ENCODE measurements at places on chromosomes 16 and 17.

GRCh38 chr17:33218698-33219601, 74.1 kb downstream of the ASIC2 start:
- DNase-seq = no peak

GRCh38 chr17:69388822-69389442, 25.6 kb upstream of the MAP2K6 start:
- no peak for DNase-seq

GRCh38 chr16:86848821-86849220, 270.5 kb downstream of the FOXL1 start:
- DNase-seq = no peak

GRCh38 chr17:79619196-79619595, 8.3 kb upstream of the RBFOX3 start:
- DNase-seq = no peak

- DNase-seq = no peak
These were observed 75.8 kb downstream of the ADAMTS18 start for GRCh38 chr16:77359065-77359502.

DNA sequence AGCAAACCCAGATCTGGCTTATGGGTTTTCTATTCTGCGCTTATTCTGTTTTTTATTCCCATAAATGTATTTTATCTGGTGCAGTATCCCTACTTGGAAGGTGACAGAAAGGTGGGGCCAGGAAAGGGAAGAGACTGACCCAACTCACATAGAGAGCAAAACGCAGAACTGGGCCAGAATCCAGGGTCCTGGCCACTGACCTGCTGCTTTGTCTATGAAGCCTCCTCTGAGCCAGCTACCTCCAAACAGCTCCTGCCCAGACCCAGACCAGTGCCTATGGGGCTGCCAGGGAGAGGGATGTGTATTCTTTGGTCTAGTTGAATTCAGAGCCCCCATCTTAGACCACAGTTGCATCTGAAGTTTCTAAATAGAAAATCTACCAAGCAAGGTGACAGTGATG, 36.4 kb upstream of the CES5A start:
- no peak for DNase-seq

DNA sequence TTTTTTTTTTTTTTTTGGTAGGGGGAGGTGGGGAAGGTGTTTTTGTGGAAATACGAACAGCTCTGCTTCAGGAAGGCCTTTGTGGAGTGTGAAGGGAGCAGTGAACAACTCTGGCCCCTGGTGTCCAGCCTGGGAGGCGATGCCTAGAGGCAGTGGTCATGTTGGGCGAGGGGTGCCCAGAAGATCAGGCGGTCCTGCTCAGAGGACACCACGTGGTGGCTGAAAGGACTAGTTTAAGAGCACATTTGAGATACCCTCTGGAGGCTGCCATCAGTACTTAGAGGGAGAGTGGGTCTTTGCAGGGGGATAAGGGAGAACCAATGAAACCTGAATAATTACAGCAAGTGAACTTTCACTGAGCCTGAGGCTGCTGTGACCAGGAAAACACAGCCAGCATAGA, 40.1 kb upstream of the RHOT1 start:
- DNase-seq = no peak

DNA sequence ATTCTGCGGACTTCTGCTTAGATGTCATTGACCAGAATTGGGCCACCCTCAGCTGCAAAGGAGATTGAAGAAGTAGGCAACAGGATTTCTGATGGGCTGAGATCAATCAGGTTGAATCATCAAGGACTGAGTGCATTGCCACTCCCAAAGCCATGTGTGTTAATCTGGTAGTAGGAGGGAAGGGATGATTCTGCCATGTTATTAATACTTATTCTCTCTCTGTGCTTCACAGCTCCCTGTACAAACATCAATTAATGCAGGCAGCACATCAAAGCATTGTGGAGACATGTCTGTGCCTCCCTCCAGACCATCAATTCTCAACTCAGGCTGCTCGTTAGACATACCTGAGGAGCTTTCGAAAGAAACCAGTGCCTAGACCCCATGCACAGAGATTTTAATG, 11.6 kb downstream of the LRRC3C start:
- DNase-seq = no peak

DNA sequence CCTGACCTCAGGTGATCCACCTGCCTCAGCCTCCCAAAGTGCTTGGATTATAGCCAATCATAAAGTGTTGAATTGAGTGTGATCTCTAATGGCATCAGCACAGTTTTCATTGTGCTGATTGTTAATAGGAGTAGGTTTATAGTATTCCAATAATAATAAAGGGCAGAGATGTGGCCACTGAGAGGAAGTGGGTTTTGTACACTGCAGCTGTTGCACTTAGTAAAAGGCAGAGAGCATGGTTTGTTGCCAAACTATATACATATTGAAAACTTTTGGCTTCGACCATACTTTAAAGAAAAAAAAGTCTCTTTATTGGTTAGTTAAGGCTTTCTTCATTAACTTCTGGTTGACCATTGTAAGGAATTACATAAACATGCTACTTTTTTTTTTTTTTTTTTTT, 185.9 kb downstream of the CDK5R1 start:
- no peak for DNase-seq

DNA sequence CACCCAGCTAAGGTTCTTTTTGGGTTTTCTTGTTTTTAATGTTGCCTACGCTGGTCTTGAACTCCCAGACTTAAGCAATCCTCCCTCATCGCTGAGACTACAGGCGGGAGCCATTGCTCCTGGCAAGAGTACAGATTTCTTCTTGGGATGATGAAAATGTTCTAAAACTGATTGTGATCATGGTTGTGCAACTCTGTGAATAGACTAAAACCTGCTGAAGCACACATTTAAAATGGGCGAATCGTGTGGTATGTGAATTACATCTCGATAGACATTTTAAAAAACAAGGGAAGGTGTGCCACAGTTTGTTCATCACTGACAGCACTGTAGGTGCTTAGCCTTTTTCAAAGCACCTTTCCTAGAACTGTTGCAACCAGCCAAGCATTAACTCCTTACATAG, 48.8 kb upstream of the CDH3 start:
- DNase-seq = no peak

DNA sequence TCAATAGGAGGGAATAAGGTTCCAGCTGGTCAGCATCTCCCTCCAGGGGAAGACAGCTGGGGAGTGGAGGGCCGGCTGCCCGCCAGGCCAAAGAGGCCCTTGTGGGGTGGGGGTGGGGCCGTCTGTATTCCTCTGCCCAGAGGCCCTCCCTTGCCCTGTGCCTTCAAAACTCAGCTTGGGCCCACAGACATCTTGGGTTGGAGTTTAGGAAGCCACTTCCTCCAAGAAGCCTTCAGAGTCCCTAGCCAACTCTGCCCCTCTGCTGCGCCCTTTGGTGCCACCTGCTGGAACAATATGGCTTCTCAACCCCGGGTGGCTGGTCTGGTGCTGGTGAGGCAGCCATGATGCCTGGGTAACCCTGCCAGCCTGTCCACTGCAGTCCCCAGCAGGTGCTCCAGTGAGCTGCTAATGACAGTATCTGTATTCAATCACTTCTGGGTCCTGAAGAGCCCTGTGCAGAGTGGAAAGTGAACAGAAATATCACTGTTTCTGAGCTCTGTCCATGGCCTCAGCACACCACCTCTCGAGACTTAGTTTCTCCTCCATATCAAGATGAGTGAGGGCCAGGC, 16.7 kb downstream of the HSD11B2 start:
- DNase-seq = peak; percentile 81

- no peak for DNase-seq
These were observed 8.8 kb downstream of the ANKRD40CL start for GRCh38 chr17:50758524-50758923.

GRCh38 chr16:26840691-26841090, 226.0 kb upstream of the C16orf82 start:
- no peak for DNase-seq

GRCh38 chr17:18859256-18859655, 1.3 kb downstream of the PRPSAP2 start:
- DNase-seq = peak; percentile 26

DNA sequence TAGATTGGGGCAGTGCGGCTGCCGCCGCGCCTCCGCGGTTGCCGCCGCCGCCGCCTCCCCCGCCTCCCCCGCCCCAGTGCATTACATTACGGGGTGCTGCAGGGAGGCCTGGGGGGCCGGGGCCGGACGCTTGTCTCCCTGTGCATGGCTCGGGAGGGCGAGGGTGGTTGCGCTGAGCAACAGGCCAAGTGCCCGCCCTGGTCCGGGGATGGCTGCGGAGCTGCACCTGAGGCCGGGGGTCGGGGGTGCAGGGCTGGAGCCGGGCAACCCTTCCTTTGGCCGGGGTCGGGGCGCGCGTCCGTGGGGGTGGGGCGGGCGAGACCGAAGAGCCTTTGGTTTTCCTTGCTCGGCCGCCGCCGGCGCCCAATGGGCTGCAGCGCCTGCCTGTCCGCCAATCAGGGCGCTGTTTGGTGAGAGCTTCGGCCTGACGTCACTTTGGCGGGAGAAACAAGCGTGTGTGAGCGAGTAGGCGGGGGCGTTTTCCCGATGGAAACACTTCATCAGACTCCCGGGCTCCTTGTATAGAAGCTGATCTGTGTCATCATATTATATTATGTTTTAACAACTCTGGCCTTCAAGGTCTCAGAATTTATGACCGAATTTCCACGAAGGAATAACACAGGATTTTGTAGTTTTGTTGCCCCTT, 941 bp upstream of the FBXL20 start:
- peak; percentile 98 for DNase-seq

DNA sequence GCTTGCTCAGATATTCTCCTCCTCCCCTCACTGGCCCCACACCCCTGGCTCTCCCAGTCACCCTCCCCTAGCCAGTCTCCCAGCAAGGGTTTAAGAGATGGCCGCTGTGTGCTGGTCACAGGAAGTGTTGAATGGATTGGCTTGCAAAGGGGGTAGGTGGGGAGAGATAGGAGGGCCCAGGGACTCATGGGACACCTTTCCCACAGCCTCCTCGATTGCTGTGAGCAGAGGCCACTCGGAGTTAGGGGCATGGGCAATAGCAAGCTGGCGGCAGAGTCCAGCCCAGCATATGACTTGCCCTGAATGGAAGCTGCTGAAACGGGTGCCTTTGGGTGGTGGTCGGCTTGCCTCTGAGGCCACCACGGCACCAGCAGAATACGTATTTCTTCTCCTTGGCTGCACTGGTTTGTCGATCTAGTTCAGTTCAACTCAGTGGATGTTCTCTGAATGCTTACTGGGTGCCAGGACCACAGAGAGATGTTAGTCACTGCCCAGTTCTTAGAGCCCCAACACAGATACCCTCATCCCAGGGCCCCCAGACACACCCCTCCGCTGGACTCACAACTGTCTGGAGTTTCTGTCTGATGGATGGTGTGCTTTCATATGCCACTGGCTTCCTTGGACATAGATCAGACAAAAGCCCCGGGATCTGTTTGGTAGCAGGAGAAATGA, 6.0 kb downstream of the WFIKKN2 start:
- no peak for DNase-seq

DNA sequence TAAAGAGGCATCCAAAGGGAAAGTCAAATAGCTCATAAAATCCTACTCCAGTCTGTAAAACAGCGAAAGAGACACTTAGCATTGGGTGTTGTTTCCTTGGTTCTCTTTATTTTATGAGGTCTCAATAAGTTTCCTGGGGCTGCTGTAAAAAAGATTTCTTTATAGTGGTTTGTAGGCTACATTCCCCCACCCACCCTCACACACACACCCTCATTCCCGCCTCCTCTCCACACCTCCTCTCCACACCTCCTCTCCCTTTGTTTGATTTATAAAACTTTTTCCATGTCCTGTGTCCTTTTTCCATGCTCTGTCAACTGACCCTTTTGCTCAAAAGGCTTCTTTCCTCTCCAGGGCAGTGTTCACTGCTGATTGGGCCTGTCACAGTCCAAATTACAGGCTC, 178.9 kb upstream of the SOX9 start:
- no peak for DNase-seq

DNA sequence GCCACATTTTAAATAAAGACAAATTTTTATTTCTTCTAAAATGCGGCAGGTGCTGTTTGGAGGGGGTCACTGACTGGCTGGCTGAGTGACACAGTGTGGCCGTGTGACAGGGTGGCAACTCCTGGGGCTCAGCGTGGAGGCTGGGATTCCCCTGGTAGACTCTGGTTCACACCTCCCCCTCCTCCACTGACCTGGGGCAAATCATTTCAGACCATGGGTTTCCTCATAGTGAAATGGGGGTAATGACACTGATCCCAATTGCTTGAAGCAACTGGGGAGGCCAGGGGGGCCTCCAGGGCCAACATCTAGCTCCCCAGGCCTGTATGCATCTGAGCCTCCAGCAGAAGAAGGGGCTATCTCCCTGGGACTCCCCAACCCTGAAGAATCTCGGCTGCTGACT, 6.6 kb downstream of the HSD11B2 start:
- no peak for DNase-seq

GRCh38 chr17:40910441-40910841, 25.4 kb upstream of the KRT20 start:
- no peak for DNase-seq

- DNase-seq = peak; percentile 68
These were observed 1.4 kb downstream of the MPG start for GRCh38 chr16:79151-80054.

- peak; percentile 89 for DNase-seq
These were observed 88.9 kb downstream of the CDC27 start for GRCh38 chr17:47099987-47100711.

DNA sequence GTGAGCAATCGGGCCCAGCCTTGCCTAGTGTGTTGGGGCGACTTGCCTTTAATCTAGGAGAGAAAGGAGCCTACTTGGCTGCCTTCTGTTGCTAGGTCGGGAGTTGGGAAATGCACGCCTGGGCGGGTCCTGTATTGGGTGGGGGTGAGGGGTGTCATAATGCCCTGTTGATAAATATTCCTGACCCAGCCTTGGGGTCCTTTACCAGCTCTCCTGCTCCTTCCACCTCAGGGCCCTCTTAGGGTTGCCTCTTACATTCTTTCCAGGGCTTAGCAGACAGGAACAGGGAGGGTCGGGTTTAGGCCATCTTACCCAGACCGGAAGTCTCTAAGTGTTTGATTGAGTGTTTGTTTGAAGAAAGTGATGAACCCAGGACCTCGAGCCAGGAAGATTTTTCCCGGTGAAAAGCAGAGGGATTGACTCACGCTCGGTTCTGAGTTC, 112.9 kb downstream of the SEC14L1 start:
- DNase-seq = no peak

GRCh38 chr16:87361916-87362619, 21.5 kb downstream of the FBXO31 start:
- no peak for DNase-seq

- no peak for DNase-seq
These were observed 128.9 kb upstream of the GOT2 start for GRCh38 chr16:58863042-58863441.

DNA sequence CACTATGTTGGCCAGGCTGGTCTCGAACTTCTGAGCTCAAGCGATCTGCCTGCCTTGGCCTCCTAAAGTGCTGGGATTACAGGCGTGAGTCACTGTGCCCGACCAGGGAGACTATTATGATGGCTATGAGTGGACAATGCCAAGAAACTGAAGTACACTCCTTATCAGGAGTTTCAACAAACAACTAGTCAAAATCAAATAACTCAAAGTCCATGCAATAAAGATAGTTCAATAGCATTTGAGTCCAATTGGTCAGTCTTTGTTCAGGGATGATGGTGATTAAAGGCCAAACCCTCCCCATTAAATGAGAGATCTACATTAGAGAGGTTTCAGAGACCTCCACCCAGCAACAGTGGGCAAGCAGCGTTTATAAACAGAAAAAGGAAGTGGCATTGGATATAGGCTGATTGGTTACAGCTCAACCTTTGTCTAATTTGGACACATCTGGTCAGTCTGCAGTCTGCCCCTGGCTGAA, 8.0 kb downstream of the CHST5 start:
- DNase-seq = no peak

Measured in NB4 (cell line).